ENCODE measurements at places on chromosomes 16 and 17.

- no peak for DNase-seq
Measured at GRCh38 chr17:6475411-6475810, 31.2 kb downstream of the PIMREG start.

DNA sequence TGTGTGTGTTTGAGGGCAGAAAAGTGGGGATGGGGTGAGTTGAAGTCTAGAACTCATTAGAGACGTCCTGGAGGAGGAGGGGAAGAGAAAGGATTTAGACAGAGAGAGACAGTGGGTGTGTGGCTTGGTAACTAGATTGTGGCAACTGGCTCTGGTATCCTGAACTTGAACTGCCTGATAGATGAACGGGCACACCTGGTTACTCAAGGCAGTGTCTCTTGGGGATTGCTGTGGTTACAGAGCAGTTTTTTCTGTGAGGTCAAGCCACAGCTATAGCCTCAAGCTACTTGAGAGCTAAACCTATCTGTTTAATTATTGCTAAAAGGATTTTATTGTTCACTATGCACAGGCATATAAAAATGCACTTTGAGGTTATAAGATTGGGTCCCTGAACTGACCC is 29.8 kb upstream of the MYH2 start:
- no peak for DNase-seq

DNA sequence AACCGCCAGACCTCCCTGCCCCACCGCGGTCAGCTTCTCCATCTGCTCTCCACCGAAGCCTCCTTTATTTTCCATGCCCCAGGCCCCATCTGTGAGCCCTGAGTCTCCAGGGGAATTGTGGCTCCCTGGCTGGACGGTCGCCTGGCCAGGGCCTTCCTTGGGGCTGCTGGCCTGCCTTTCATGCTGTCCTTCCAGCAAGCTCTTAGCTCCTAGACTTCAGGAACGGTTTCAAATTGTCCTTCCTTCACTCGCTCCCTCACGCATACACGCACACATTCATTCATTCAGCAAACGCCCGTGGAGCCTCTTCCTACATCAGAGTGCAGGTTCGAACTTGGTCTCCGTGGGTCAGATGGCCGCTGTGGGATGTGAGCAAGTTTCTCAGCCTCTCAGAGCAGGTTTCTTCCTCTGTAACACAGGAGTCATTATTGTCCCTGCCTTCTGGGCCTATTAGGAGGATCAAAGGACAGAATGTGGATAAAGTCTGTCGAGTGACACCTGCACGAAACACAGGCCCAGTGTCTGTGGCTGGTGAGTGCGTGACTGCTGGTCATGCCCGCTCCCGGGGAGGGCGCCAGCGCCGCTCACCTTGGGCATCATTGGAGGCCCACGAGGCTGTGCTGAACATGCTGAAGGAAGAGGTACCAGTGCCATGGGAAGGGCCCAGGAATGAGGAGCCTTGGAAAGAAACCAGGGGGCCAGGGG is 18.7 kb upstream of the GSE1 start:
- no peak for DNase-seq

DNA sequence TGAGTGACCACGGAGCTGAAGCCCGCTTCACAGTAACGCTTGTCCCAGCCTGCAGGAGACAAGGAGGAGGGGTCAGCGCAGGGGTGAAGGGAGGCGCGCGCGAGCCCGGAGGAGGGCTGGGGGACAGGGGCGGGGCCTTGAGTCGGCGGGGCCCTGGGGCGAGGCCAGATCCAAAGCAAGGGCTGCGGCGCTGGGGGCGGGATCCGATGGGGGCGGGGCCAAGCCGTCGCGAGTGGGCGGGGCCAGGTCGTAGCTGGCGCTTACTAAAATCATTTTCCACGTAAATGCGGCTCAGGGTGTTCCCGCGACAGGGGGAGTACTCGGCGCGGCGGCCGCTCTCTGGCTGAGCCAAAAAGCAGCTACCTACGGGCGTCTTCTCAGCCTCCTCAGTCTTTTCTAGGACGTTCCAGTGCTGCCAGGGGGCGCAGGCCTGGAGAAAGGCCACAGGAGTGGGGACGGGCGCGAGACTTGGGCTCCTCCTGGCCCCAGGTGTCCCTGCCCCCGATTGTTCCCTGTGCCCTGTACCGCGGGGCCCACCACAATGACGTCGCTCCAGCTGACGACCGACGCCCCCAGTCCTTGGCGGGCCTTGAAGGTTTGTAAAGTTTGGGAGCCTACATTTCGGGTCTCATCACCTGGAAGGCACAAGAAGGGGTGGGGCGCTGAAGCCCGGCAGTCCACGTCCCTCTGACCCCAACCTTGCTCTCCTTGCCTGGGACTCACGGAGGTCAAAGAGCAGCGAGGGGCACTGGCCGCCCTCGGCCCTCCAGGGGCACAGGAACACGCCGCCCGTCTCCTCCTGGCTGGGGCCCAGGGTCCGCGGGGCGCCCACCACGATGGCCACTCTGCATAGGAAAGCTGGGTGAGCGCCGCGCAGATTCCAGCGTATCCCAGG is 3.9 kb downstream of the ITGA2B start:
- DNase-seq, result peak; percentile 77

DNA sequence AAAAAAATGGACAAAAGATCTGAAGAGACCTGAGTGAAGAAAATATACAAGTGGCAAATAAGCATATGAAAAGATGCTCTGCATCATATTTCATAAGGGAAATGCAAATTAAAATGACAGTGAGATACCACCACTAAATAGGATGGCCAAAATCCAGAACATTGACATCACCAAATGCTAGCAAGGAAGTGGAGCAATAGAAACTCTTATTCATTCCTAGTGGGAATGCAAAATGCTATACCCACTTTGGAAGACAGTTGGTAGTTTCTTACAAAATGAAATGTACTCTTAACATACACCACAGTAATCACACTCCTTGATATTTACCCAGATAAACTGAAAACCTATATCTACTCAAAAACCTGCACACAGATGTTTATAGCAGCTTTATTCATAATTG is 33.6 kb downstream of the DHRS7B start:
- DNase-seq, result no peak

Measured in NCI-H774 (cell line).